Stimulated activated CD4-positive, alpha-beta T cell treated with anti-CD3 and anti-CD28 coated beads, Interleukin-15, amount 100 ng/mL, for 24 hours (primary cell): ENCODE measurements at places on chromosomes 5 and 9.

DNA sequence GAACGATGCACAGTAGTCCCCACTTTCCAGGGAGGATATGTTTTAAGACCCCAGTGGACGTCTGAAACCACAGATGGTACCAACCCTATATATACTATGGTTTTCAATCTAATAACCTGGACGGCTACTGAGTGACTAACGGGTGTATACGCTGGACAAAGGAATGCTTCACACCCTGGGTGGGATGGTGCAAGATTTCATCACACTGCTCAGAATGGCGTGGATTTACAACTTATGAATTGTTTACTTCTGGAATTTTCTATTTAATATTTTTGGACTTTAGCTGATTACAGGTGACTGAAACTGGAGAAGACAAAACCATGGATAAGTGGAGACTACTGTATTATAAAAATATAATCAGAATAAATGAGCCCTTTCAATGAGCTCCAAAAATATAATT lies 147.6 kb upstream of the TRIM32 start:
- no peak for DNase-seq

- DNase-seq: no peak
Measured at GRCh38 chr9:109286571-109286977, 34.3 kb downstream of the EPB41L4B start.

- no peak for DNase-seq
Measured at GRCh38 chr9:69815313-69815712, 5.3 kb upstream of the CFAP95 start.

DNA sequence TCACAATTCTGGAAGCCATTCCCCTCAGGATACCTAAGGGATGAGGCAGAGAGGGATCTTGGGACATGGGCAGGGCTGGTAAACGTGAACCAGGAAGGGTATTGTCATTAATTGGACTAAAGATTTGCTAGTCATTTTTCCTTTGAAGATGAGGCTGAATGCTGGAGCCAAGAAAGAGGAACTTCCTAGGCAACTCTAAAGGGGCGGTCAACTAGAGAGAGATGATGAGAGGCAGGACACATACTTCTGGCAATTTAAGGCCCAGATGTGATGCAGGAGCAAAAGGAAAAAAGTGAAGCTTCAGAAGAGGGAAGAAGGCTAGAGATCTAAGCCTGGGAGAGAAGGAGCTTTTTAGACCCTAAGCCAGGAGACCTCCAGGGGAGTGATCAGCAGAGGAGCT lies 5.6 kb downstream of the GBA2 start:
- no peak for DNase-seq

GRCh38 chr9:90775657-90776056 lies 26.0 kb upstream of the SYK start:
- no peak for DNase-seq

GRCh38 chr9:136951541-136952320 lies at the start of gene LCN12:
TSS of gene LCN12 (plus strand) at chr9:136952273. CDS start at chr9:136952328, 55 bp downstream.
- no peak for DNase-seq

- no peak for DNase-seq
Measured at GRCh38 chr5:153425914-153426313, 64.6 kb upstream of the GRIA1 start.

- no peak for DNase-seq
Measured at GRCh38 chr5:172902497-172903472, 56.4 kb upstream of the RPL26L1 start.

DNA sequence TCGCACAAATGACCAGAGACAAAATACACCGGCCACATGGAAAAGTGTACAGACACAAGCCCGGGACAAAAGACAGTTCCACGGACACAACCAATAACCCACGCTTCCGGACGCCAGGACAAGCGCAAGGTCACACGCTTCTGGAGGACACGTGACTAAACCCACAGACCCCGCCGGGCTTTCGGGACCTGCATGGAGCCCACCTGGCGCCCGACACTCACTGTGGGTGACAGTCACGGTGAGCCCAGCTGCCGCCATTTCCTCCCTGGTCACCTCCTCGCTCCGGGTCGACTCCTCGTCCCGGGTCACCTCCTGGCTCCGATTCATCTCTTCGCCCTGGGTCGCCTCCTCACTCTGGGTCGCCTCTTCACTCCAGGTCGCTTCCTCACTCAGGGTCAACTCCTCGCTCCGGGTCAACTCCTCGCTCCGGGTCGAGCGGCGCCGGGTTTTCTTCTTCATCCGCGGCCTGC lies 470 bp downstream of the BAG1 start:
- DNase-seq: peak; percentile 63

GRCh38 chr5:54217826-54218503 lies 92.4 kb downstream of the ARL15 start:
- DNase-seq: peak; percentile 6

GRCh38 chr5:156764176-156764971 lies 85.7 kb upstream of the PPP1R2B start:
- no peak for DNase-seq

GRCh38 chr5:78508186-78508765 lies 140.3 kb downstream of the LHFPL2 start:
- DNase-seq: no peak

- no peak for DNase-seq
Measured at GRCh38 chr9:126457175-126457547, 130.5 kb downstream of the MVB12B start.

DNA sequence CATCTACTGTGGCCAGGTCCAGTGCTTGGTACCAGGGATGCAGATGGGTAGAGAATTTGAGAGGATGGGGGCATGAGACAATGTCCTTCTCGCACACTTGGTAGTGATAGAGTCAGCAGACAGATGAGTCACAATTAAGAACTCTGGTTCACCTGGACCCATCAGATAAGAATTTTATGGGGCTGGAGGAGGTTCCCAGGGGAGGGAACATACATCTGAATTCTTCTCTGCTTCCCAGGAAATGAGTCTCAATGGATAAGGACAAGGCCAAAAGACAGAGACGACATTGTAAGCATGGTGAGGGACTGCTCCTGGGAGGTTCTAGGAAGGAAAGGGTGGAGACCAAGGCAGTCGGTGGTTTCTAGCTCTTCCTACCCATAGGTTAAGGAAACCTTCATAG lies 5.3 kb downstream of the SLC4A9 start:
- no peak for DNase-seq

DNA sequence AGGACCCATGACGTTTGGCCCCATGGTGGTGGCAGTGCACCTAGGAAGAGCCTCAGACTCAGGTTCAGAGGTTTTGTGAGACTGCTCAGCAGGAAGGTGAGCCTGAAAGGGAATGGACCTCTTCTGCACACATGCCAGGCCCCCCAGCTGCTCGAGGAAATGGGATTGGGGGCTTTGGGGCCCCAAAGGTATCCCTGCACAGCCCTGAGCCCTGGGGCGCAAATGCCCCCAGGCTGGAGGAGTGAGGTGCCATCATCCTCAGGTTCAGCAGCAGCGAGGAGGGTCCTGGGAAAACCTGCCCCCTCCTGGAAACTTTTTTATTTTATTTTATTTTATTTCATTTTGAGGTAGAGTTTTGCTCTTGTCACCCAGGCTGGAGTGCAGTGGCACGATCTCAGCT lies 171.8 kb upstream of the MVB12B start:
- DNase-seq: no peak

- DNase-seq: peak; percentile 21
Measured at GRCh38 chr9:126678989-126679388, 65.3 kb downstream of the LMX1B start.

- DNase-seq: peak; percentile 27
Measured at GRCh38 chr9:127976498-127976897, 4.3 kb downstream of the EEIG1 start.

DNA sequence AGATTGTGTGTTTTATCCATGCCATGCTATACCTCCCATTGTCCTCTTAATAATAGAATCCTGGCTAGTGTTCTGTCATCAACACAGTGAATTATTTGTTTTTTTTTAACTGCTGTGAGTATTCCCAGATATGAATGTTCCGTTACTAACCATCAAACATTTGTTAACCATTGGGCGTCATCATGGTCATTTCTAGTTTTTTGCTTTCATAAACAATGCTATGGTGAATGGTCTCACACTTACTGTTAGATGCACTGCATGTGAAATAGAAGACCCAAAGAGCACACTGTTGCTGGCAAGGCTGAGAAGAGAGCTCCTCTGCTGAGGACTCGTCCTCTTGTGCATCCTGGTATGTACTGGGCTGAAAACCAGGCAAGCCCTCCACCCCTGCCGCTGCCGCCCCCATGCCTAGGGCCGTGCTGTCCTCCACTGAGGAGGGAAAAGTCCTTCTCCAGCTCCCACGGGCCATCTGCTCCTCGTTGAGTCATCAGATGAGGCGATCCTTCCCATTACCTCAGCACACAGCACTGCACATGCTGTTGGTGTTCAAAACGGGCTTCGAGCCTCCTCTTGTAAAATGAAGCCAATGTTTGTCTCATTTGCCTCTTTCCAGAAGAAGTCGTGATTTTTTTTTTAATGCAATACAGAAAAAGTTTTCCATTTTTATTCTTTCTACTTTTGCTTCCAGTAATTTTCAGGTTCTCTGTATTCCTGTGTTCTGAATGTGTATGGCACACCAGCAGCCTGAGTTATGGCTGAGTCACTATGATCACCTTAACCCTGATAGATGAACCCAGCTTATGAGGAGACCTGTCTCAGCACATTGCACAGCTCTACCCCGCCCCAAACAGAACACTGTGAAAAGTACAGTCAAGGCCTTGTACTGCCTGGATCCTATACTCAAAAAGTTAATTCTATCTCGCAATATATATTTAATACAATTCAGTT lies 219.0 kb downstream of the AOPEP start:
- no peak for DNase-seq

- no peak for DNase-seq
Measured at GRCh38 chr9:124452841-124453585, 2.8 kb downstream of the ADGRD2 start.

- no peak for DNase-seq
Measured at GRCh38 chr9:16262477-16263261, 607.8 kb downstream of the BNC2 start.

DNA sequence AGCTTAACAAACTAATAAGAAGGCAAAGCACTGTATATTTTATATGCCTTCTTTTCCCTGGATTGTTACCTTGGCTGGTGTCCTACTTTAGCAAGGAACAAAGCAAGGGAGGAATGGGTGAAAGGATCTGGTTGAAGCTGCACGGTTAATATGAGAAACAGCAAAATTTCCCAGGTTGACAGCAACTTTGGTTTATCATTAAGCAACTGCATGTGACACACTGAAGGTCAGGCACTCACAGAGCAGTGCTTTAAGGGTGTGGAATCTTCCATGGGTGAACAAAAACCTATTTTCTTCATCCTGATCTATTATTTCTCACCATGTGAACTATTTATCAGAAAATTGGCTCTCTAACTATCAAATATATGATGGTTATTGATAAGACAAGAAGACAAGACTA lies 109.0 kb upstream of the ATP10B start:
- no peak for DNase-seq

- DNase-seq: no peak
Measured at GRCh38 chr5:17808566-17808965, 174.3 kb downstream of the TAF11L14 start.

DNA sequence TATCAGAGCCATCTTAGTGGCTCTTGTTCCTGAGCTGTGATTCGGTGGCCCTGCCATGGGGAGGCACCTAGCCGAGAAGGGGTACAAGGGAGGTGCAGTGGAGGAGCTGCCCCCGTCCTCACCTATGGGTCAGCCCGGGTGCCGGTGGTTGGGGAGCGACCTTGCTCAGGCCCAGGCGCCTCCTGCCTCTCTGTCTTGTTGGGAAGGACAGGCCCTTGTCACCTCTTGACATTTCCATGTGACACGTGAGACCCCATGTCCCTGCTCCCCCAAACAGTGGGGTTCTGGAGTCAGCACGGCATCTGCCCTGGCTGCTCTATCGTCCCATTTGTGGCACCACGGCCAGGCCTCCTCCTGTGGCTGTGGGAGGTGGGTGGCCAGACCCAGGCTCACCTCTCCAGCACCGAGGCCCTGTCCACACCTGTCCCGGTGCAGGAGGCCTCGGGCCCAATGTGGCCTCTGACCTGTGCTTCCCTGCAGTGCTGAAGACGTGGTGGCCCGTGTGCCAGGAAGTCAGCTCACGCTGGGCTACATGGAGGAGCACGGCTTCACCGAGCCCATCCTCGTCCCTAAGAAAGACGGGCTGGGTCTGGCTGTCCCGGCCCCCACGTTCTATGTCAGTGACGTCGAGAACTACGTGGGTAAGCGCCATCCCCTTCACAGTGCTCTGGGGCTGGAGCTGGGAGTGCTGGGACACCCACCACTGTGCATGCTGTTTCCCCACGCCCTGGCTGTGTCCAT lies 68.9 kb downstream of the PHF2 start:
- peak; percentile 0 for DNase-seq

GRCh38 chr9:86064220-86064619 lies 35.1 kb downstream of the GOLM1 start:
- no peak for DNase-seq

- DNase-seq: no peak
Measured at GRCh38 chr5:153476767-153477166, 13.7 kb upstream of the GRIA1 start.

- no peak for DNase-seq
Measured at GRCh38 chr5:119275146-119275545, 80.7 kb upstream of the TNFAIP8 start.

DNA sequence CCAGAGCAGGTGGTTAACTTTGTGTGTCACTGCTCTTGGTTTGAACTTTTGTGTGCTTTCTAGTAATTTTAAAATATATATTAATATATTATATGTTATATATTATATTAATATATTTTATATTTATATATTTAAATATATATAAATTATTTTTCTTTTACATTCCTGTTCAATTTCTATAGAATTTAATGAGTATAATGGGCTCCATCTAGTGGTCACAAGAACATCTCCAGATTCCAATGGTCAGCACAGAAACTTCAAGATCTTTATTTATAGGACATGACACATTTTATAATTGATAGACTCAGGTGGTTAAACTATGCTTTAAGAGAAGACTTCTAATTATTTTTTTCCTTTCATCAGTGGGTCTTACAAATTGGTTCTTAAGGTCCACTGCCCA lies 39.1 kb downstream of the COL23A1 start:
- DNase-seq: no peak

DNA sequence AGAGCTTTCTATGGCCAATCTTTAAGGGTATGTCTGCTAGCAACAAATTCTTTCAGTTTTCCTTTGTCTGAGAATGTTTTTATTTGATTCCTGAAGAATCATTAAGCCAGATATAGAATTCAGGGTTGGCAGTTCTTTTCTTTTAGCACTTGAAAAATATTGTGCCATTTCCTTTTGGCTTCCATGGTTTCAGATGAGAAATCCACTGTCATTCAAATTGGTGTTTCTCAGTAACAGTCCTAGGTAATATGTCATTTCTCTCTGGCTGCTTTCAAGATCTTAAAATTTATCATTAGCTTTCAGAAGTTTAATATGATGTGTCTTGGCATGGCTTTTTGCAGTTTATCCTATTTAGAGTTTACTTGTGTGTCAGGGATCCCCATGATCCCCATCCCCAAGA lies 67.7 kb downstream of the TEX10 start:
- DNase-seq: no peak

- DNase-seq: no peak
Measured at GRCh38 chr9:121837113-121837961, 185.9 kb downstream of the DAB2IP start.
